ENCODE measurements at places on chromosomes 1 and 21. TPM values are rescaled to one million over a fixed set of nuclear protein-coding genes. Genes with fewer than 3 reads are reported as not detected.

GRCh38 chr1:187877220-187877619, 1048.5 kb downstream of the PLA2G4A start:
- peak; percentile 3 for DNase-seq

DNA sequence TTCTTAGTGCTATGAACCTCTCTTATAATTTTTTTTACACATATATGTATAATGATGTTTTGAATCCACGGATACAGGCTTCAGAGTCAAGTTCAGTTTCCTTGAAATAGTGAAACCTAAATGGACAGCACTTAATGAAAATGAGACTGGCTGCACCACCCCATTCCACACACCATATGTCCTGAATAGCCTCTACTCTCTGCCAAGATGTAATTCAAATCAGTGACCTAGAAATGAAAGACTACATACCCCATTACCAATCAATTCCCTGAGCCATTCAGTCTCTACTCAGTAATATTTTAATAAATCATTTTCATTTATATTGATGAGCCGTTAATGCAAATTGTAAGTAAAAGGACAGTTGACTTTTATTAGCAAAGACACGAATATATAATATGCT, 614.9 kb upstream of the TMPRSS15 start:
- no peak for DNase-seq

DNA sequence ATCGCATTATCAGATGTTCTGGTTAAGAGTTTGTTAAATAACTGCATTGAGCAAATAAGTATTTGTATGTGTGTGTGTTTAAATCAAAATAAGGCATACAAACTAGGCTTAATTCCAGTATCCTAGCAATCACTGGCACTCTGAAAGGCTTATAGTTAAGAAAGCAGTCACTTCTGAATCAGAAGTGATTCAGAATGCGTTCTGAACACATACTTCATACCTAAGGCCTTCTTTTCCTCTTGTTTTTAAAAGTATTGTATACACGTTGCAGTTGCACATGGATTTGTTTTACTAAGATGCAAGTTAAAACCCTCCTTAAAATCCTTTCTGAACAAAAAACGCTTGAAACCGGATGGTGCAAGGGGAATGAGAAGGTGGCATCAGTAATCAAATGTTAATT, 238.4 kb upstream of the DMRTA2 start:
- DNase-seq = no peak

DNA sequence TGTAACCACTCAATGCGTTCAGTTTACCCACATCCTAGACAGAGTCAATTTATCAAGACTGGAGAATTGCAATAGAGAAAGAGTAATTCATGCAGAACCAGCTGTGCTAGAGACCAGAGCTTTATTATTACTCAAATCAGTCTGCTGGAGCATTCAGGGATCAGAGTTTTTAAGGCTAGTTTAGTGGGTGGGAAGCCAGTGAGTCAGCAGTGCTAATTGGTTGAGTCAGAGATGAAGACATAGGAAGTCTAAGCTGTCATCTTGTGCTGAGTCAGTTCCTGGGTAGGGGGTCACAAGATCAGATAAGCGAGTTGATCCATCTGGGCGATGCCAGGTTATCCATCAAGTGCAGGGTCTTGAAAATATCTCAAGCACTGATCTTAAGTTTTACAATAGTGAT, 499.6 kb downstream of the MRPL39 start:
- no peak for DNase-seq

WDR64 gene
- not detected for total RNA-seq

CD1D gene
- 0.77 TPM for total RNA-seq

OR2T35 gene
- not detected for total RNA-seq

Data from neural progenitor cell (in vitro differentiated cells).